ENCODE measurements at places on chromosomes 7 and 10.

DNA sequence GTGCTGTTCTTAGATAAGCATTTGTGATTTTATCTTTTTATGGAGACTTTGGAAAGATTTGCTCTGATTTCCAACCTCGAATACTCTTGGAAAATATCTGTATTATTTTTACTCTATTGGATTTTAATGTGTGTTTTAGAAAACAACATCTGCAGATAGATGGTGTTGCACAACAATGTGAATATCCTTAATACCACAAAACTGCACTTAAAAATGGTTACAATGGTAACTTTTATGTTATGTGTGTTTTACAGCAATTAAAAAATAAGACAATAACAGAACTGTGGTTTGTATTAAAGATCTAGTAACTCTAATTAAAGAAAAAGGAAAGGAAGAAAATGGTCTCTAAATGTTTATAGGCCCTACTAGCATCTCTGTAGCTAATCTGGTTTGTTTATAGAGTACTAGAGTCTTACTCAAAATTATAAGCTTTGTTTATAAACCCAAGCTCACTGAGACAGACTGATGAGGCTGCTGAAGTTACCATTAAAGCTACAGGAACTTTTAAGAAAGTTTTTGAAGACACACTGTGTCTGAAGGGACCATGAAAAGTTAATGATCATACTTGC lies 74.6 kb upstream of the CC2D2B start:
- DNase-seq, result no peak

DNA sequence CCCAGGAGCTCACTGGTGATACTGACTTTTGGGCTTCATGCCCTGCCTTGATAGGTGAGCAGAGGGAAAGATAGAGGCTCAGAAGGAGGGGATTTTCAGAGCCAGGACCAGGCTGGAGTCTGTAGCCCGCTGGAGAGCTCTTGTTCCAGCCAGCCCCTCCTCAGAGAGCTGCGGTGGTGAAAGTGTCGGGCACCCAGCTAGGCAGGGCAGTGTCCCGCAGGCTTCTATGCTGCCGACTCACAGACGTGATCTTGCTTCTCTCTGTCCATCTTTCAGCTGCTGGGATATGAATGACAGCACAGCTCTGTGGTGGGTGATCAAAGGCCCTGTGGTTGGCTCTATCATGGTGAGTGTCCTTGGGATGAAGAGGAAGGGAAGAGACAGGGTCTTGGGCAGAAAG lies 35.2 kb downstream of the ADCYAP1R1 start:
- DNase-seq, result no peak

- no peak for DNase-seq
Measured at GRCh38 chr10:112131996-112132395, 51.6 kb downstream of the GPAM start.

DNA sequence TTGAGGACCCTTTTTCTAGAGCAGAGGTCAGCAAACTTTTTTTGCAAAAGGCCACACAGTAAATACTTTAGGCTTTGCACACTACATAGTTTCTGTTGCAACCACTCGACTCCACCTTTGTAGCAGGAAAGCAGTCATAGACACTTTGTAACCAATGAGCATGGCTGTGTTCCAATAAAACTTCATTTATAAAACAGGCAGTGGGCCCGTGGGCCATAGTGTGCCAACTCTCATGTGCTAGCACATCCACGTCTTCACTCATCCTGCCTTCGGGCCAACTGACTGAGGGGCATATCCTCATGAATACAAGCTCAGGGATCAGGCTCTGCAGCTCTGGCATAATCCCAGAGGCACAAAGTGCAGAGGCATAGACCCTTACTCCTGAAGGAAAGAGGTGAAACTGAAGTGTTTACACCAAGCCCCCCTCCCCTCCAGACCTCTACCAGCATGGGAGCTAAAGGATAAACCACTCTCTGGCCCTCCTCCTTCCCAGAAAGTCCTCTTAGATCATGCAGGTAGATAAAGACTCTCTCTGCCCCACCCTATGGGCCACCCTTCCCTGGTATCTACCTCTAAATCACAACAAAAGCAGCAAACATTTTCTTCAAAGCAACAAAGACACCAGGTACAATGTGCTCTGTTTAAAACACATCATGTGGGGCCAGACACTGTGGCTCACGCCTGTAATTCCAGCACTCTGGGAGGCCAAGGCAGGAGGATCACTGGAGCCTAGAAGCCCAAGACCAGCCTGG lies 71.0 kb downstream of the DLG5 start:
- no peak for DNase-seq

- DNase-seq, result no peak
Measured at GRCh38 chr7:41870461-41871138, 167.7 kb upstream of the INHBA start.

DNA sequence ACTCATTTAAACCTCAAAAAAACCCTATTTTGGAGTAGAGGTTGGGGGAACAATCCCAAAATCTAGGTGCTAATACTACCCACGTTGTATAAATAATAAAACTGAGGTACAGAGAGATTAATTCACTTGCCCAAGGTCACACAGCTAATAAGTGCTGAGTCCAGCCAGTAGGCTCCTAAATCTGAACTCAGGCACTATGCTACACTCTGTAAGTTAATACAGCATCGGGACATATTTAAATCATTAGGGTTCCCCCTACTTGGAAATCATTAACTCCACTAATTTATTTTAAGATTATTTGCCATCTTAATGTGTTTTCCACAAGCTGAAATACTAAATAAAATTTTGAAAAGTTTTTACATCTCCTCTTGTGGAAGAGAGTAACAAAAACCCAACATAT lies 24.2 kb downstream of the PIP4K2A start:
- no peak for DNase-seq

DNA sequence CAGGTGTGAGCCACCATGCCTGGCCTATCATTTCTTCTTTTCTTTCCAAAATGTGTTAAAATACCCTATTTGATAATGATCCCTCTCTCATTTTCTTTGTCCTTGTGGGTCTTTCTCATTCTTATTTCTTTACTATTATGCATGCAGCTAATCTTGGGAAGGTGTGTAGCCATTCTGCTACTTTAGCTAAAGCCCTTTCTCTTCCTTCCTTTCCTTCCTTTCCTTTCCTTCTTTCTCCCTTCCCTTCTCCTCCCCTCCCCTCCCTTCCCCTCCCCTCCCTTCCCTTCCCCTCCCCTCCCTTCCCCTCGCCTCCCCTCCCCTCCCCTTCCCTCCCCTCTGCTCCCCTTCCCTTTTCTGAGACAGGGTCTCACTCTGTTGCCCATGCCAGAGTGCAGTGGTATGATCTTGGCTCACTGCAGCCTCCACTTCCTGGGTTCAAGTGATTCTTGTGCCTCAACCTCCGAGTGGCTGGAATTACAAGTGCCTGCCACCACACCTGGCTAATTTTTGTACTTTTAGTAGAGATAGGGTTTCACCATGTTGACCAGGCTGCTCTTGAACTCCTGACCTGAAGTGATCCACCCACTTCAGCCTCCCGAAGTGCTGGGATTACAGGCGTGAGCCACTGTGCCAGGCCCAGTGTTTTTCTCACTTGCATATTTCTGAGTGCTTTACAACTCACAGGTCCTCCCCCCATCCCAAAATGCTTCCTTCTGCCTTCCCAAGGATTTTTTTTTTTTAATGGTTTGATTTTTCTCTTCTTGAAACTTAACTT lies 42.3 kb downstream of the HIP1 start:
- DNase-seq, result no peak

- DNase-seq, result no peak
Measured at GRCh38 chr7:101957744-101958525, 140.5 kb downstream of the CUX1 start.

GRCh38 chr7:108002726-108003598 lies at the start of gene LAMB1:
Gene LAMB1 (minus strand): TSS chr7:108003161. CDS start chr7:108002885, 276 bp downstream.
- no peak for DNase-seq

DNA sequence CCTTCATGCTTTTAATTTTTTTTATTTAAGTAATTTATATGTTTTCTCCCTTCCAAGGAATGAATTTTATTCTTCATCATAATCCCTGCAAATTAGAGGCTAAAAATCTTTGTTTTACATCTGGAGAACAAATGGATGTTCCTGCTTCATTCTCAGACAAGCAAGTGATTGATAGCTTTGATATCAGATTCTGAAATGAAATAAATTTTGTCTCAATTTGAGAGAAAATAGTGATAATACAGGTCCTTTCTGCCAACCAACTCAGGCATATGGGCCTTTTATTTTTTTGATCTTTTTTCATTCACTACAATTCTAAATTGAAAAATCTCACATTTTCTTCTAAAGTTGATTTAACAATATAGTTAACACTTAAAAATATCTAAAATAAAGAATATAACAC lies 427.1 kb downstream of the EXOC4 start:
- DNase-seq, result no peak

DNA sequence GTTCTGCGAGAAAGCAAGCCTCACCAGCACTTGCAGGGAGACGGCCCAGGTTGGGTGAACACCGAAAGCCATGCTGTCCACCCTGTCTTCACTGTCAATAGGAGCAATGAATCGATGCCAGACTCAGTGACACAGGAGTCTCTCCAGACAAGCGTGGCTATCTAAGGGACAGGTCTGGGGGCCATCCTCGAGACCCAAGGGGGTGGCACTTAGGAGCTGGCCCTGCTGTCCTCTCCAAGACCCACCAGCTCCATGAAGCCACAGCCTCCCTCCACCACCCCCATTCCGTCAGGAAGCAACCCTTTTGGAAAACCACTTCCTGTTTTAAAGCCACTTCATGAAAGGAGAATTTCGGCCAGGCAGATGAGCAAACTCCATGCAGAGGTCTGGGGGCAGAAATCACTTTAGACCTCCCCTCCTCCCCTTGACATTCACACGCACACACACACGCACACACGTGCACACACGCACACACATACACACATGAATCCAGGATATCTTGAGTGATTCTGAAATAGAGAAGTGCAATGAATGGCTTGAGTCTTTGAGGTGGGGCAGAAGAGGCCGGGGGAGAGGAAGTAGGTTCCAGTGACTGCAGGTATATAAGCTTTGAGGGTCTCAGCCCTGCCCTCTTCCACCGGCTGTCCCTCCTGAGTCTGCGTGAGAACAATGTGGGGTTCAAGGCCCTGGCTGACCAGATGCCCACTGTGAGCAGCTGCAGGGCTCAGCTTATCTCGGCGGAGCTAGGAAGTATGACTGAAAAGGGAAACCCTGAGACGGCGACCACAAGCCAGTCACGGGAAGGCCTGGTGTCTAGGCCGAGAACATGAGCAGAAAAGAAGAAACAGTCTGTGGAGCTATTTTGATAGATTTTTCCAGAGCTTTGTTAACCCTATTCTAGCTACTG lies 25.0 kb downstream of the RGS10 start:
- no peak for DNase-seq

DNA sequence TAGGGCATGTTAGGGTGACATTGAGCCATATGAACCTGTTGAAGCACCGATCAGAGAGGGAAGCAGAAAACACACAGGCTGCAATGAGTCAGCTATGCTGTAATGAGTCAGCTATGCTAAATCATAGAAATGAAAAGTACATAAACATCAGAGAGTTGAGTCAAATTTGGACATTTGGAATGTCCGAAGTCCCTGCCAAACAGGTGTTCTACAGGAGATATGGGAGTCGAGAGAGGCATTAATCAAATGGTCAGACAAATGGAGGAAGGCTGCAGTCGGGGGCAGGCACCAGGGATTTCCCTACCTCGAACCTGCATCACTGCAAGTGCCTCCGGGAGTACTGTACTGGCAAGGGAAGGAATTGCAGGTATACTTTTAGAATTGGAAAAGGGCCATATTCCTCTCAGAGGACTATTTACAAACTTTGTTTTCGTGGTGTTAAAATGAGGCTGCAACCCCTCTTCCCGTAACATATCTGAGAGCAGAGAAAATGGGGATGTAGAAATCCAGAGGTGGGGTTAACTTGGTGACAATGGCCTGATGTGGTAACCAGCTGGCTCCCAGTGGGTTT lies 8.8 kb upstream of the ZC3HAV1 start:
- no peak for DNase-seq

DNA sequence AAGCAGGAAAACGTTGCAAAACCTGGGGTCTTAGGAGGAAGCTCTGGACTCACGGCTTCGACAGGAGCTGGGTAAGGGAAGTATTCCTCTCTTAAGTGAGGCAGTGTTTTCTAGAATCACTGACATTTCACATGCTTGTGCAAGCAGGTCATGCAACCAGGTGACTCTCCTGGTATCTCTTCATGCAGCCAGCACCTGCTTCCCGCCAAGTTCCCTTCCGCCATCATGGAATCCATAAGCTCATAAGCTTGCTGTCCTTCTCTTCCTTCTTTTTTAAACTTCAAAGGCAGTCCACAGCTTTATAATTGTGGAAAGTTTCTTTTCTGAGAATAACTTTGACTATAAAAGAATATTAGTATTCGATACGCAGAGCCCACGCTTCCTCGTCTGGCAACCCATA lies 256.1 kb downstream of the TCERG1L start:
- DNase-seq, result no peak

- DNase-seq, result no peak
Measured at GRCh38 chr10:44960482-44961229, 1.1 kb downstream of the RASSF4 start.

Measured in putamen (tissue), 1 donor.